ENCODE measurements at places on chromosomes 11 and 22.

GRCh38 chr11:20451568-20451967 is 64.1 kb downstream of the PRMT3 start:
- DNase-seq, result peak; percentile 37

GRCh38 chr11:10309163-10310093 is 4.6 kb downstream of the ADM start:
- no peak for DNase-seq

- no peak for DNase-seq
Observed at GRCh38 chr11:17473071-17473744, 3.4 kb downstream of the ABCC8 start.

GRCh38 chr11:75371949-75372876 is 20.8 kb upstream of the ARRB1 start:
- no peak for DNase-seq

- DNase-seq, result no peak
Observed at GRCh38 chr11:116715383-116715782, 57.4 kb downstream of the BUD13 start.

- no peak for DNase-seq
Observed at GRCh38 chr11:56817661-56818060, 69.2 kb upstream of the OR9G4 start.

All from HFF-Myc (cell line).